ENCODE measurements at places on chromosomes 6 and 20.

DNA sequence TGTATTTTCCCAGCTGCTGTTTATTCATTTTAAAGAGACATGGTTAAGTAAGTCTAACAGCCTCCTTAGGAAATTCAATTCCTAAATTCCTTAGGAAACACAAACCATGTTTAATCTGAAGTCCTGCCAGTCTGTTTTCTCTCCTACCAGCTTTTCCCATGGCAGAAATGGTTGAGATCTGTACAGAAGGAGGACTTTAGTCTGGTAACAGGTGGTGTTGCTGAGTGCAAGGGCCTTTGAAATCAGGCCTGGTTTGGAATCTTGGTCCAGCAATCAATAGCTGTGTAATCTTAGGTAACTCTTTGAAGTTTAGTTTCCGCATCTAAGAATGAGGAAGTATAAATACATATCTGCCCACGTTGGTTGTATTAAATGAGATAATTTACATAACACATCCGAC lies 232.5 kb downstream of the LAMA2 start:
- H3K4me1 ChIP-seq: peaks cover 57% of the 10 kb centered on the region
- peak overlapping the region; percentile 54 for H3K27ac ChIP-seq
- H3K4me3 ChIP-seq: no peak overlapping the region
- no peak for DNase-seq

GRCh38 chr6:20877008-20877937 lies 343.0 kb downstream of the CDKAL1 start:
- no peak overlapping the region for H3K27ac ChIP-seq
- H3K4me3 ChIP-seq: no peak overlapping the region

DNA sequence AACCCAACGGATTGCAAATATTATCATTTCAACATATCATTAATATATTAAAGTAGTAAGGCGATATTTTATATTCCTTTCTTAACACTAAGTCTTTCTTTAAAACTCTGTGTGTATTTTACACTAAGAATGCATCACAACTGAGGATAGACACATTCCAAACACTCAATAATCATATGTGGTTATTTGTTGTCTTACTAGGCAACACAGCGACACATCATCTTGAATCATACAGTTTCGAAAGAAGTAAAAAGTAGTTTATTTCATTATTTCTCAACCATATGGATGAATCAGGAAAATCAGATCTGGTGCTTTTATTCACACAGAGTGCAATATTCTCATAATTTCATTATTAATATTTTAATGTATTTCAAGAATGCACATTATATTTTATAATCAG lies 662.4 kb downstream of the EPHA7 start:
- H3K4me1 ChIP-seq: no peaks in the 10 kb centered on the region
- no peak for DNase-seq
- H3K27ac ChIP-seq: no peak overlapping the region

GRCh38 chr6:132768051-132768517 lies 10.4 kb upstream of the VNN2 start:
- no peak overlapping the region for H3K27ac ChIP-seq
- no peaks in the 10 kb centered on the region for H3K4me1 ChIP-seq
- no peaks in the 10 kb centered on the region for H3K27me3 ChIP-seq
- H3K36me3 ChIP-seq: peaks cover 9% of the 10 kb centered on the region
- no peak overlapping the region for H3K4me3 ChIP-seq
- no peak for DNase-seq

- no peaks in the 10 kb centered on the region for H3K36me3 ChIP-seq
- DNase-seq: no peak
- H3K4me1 ChIP-seq: no peaks in the 10 kb centered on the region
- H3K27me3 ChIP-seq: no peaks in the 10 kb centered on the region
- H3K4me3 ChIP-seq: no peak overlapping the region
Observed at GRCh38 chr6:157281570-157281969, 41.7 kb downstream of the TMEM242 start.

- H3K36me3 ChIP-seq: no peaks in the 10 kb centered on the region
- no peaks in the 10 kb centered on the region for H3K27me3 ChIP-seq
- no peaks in the 10 kb centered on the region for H3K4me1 ChIP-seq
- no peak overlapping the region for H3K27ac ChIP-seq
Observed at GRCh38 chr6:74899416-74899815, 306.4 kb downstream of the COL12A1 start.

- peak; percentile 43 for DNase-seq
- H3K27me3 ChIP-seq: no peaks in the 10 kb centered on the region
- H3K4me3 ChIP-seq: no peak overlapping the region
- H3K27ac ChIP-seq: no peak overlapping the region
Observed at GRCh38 chr20:58128635-58129625, 99.5 kb downstream of the ANKRD60 start.

DNA sequence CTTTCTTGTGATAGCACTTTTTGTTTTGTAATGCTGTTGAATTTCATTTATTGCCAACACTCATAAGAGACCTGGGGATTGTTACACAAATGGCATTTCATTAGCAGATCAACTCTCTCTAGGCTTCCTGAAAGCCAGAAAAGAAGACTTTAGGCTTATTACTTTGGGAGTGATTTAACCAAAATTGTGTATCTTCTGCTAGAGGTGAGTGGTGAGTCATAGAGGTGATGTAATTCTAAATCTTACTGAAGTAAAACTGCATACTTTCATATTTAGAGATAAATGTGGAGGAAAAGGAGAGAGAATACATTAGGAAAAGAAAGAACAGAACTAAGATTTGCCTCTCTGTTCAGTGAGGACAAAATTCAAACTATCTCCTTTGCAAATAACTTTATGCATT lies 304.7 kb upstream of the RGS17 start:
- no peaks in the 10 kb centered on the region for H3K27me3 ChIP-seq
- H3K4me3 ChIP-seq: no peak overlapping the region
- no peaks in the 10 kb centered on the region for H3K36me3 ChIP-seq
- no peak for DNase-seq
- no peaks in the 10 kb centered on the region for H3K4me1 ChIP-seq

DNA sequence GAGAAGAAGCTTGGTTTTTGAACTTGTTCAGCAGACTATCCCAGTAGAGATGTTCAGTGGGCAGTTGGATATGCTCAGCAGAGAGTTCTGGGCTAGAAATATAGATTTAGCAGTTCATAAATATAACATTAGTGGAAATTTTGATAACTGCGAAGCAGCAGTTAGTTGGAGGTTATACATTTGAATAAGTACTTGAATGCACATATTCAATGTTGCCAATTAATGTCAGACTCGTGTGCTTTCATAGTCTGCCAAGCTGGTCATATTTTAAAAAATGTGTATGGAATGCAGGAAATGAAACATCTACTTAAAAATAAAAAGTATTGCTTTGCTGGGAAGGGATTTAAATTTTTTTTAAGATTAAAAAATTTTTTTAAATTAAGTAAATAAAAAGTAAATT lies 92.5 kb upstream of the E2F3 start:
- no peaks in the 10 kb centered on the region for H3K36me3 ChIP-seq
- H3K27me3 ChIP-seq: no peaks in the 10 kb centered on the region
- no peaks in the 10 kb centered on the region for H3K4me1 ChIP-seq
- DNase-seq: no peak
- H3K27ac ChIP-seq: no peak overlapping the region

DNA sequence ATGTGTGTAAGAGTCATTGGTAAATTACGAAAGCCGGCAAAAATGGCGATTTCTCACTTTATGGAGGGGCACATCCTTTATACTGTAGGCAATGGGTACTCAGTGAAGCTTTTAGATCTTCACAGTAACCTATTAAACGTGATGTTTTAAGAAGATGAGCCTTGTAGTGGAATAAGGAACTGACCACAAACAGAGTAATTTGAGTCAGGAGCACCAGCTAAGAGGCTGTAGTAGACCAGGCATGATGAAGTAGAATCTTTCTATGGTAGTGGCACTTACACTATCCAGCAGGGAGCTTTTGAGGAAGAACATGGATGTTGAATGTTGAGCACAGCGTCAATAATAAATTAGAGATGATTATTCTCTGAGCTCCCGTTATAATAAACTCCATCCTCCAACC lies 65.9 kb downstream of the HIVEP2 start:
- H3K4me3 ChIP-seq: no peak overlapping the region
- no peaks in the 10 kb centered on the region for H3K27me3 ChIP-seq
- no peaks in the 10 kb centered on the region for H3K36me3 ChIP-seq
- H3K27ac ChIP-seq: peak overlapping the region; percentile 77

All from right atrium auricular region (tissue), 2 donors.